ENCODE measurements at places on chromosomes 5 and 9. TPM values are rescaled to one million over a fixed set of nuclear protein-coding genes. Genes with fewer than 3 reads are reported as not detected.

DNA sequence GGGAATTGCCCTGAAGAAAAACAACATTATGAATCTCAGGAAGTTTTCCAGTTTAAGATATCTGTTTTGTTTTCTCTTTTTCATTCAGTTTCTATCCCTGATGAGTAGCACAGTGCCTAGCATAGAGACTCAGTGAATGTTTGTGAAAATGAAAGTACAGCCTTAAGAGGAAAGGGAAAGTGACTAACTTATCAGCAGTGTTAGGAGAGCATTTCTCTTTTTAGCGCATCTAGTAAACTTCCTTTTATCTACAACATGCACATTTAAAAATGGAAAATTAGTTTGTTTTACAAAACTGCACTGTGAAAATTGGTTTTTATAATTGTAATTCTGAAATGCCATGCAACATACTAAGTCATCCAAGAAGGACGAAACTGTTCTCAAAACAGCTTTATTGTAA, 110.8 kb downstream of the SMARCA2 start:
- peak overlapping the region; percentile 59 for H3K27ac ChIP-seq
- no peak for DNase-seq
- H3K27me3 ChIP-seq: no peaks in the 10 kb centered on the region
- peaks cover 17% of the 10 kb centered on the region for H3K4me1 ChIP-seq

DNA sequence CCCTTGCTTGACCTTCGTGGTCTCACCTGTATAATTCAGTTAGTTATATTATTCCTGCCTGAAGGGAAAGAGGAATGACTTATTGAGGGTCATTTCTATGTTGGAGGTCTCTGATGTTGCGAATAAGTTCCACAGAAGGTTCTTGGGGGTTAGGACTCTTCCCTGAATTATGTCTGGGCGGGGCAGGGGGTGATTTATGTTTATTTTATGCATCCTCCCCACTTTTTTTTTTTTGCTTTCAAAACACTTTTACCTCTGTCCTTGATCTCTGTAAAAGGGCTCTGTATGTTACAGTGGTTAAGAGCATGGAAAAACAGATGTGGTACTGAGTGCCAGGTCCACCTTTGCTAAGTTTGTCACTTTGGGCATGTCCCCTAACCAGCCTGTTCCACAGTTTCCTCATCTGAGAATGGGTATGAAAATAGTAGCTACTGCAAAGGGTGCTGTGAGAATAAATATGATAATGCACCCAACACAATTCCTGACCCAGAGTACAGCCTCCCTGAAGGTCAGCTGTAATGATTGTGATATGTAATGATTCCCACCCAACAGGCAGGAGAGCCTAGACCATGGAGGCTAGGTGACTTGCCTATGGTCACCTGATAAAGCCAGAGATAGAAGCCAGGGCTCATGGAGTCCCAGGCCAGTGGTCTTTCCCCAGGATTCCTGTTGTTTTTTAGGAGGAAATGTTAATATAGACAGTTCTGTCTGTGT, 54.8 kb downstream of the SLC22A5 start:
- H3K4me3 ChIP-seq: no peak overlapping the region
- H3K27me3 ChIP-seq: no peaks in the 10 kb centered on the region
- DNase-seq: no peak
- peaks cover 3% of the 10 kb centered on the region for H3K4me1 ChIP-seq
- H3K36me3 ChIP-seq: no peaks in the 10 kb centered on the region

GRCh38 chr5:95803271-95804148, 19.0 kb downstream of the GLRX start:
- DNase-seq: peak; percentile 79
- H3K4me3 ChIP-seq: no peak overlapping the region
- H3K27ac ChIP-seq: peak overlapping the region; percentile 87

DNA sequence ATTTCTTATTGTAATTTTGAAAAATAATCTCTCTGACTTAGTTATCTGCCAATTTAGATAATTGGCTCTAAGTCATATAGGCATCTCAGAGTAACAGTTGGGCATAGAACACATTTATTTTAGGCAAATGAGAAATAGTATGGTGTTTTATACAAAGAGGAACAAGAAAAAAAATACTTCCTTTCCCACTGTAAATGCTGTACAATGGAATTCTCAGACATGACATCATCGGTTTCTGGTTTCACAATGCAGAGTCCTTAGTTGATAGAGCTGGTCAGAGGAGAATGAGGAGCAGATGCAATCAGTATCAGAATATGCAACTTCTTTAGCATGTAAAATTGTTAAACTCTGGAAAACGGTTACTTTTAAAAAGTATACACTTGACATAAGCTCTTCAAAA, 49.4 kb downstream of the PLK2 start:
- no peaks in the 10 kb centered on the region for H3K27me3 ChIP-seq
- H3K36me3 ChIP-seq: no peaks in the 10 kb centered on the region
- H3K4me1 ChIP-seq: no peaks in the 10 kb centered on the region
- no peak overlapping the region for H3K4me3 ChIP-seq

DNA sequence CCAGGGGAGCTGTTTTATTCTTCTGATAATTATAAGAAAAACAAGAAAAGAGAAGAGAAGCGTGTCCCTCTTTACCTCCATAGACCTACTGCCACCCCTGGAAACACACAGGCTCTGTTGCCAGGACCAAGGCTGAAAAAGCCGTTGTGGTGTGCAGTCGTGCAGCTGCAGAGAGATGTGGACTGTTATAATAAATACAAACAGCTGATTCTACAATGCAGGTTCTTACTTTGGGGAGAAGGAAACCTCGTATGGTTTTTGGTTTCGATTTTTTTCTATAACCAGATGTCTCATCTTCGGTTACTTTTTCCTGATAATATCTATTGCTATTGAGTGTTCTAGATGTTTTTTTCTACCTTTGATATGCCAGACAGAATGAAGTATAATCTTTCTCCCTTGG, 28.1 kb downstream of the FYB1 start:
- no peak for DNase-seq
- H3K4me3 ChIP-seq: no peak overlapping the region
- H3K36me3 ChIP-seq: no peaks in the 10 kb centered on the region
- H3K4me1 ChIP-seq: no peaks in the 10 kb centered on the region

DNA sequence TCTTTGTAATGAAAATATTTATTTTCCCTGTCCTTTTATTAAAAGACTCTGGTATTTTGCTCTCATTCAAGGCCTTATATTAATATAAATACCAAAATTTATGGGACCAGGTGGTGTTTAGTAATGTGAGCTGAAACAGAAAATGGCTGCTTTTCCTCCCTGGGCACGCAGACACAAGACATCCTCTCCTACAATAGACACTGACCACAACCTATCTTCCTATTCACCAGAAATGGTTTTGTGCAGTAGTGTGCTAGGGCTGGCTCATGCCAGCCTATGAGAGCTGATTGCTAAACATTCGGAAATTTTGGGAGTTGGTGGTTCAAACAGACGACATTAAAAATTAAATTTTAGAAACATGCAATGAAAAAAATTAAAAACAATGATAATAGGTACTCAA, 338.2 kb downstream of the BNC2 start:
- no peaks in the 10 kb centered on the region for H3K4me1 ChIP-seq
- no peak overlapping the region for H3K4me3 ChIP-seq
- no peak for DNase-seq
- H3K27ac ChIP-seq: no peak overlapping the region
- H3K36me3 ChIP-seq: no peaks in the 10 kb centered on the region
- no peaks in the 10 kb centered on the region for H3K27me3 ChIP-seq

DNA sequence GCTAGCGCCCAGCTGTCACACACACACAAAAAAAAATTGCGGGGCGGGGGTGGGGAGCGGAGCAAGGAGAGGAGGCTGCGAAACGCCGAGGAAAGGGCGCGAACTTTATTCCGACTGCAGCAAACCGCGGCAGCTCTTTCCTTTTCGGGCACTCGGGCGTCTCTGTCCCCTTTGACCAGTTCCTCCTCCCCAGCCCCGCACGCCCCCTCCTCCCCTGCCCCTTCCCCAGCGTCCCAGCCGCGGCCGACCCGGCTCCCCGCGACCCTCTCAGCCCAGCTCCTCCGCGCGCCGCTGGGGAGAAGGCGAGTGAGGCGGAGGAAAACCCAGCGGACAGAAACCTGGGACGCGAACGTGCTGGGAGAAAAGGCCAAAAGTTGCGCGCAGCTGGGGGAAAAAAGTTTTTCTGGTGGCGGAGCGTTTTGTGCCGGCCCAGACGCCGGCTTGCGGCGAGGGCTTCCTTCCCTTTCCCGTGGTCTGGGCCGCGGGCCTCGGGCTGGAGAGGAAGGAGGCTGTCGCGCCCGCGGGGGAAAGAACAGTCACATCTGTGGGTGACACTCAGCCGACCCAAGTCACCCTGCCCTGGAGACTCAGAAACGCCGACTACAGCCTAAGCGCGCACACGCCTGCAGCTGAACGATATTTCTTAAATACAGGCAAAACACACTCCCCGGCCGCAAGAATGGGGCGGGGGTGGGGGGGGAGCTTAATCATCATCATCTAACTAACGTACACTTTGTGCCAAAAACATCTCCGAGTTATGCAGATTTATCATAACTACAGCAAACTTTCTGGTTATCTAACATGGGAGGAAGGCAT, 1.1 kb upstream of the BNC2 start:
- no peaks in the 10 kb centered on the region for H3K27me3 ChIP-seq
- H3K4me1 ChIP-seq: peaks cover 6% of the 10 kb centered on the region
- H3K27ac ChIP-seq: peak overlapping the region; percentile 59
- no peaks in the 10 kb centered on the region for H3K36me3 ChIP-seq

GRCh38 chr5:75438722-75439121, 72.7 kb downstream of the CERT1 start:
- no peaks in the 10 kb centered on the region for H3K36me3 ChIP-seq
- no peak overlapping the region for H3K27ac ChIP-seq
- H3K4me1 ChIP-seq: no peaks in the 10 kb centered on the region

- no peaks in the 10 kb centered on the region for H3K27me3 ChIP-seq
- H3K36me3 ChIP-seq: no peaks in the 10 kb centered on the region
- no peak overlapping the region for H3K4me3 ChIP-seq
- H3K4me1 ChIP-seq: no peaks in the 10 kb centered on the region
- peak; percentile 60 for DNase-seq
- no peak overlapping the region for H3K27ac ChIP-seq
Measured at GRCh38 chr9:117074784-117075520, 339.9 kb downstream of the ASTN2 start.

DNA sequence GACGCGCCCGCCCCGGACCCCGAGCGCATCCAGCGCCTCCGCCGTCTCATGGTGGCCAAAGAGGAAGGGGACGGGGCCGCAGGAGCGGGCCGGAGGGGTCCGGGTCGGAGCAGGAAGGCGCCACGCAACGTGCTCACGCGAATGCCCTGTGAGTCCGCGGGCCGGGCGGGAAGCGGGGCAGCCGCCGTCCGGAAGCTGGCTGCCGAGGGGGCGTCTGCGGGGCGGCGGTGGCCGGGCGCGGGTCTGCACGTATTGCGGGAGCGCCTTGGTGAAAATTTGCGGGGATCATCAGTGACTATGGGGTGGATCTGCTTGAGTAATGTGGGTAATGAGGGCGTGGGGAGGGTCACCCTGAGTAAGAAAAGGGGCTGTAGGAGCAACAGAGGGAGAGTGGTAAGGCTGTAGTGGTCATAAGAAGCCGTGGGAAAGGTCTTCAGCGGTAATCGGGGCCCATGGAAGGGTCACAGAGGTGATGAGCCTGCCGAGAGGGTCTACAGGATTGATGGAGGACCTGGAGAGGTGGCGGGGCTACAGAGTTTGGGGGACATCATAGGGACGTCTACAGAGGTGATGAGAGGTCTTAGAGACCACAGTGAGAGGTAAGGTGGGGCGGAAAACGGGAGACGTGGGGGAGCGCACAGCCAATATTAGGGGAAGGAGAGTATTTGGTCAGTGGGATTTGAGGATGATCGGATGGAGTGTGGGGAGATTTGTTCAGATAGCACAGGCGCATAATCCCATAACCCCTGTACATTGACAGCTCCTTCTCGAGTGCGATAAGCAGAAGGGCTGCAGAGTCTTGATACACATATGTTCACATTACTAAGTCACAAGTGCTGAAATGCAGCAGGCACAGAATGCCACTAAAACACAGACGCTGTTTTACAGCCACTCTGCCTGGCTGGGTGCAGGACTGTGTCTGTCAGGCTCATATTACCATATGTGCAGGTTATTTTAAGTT, 819 bp downstream of the LSM11 start:
- no peaks in the 10 kb centered on the region for H3K36me3 ChIP-seq
- DNase-seq: peak; percentile 40
- H3K4me1 ChIP-seq: no peaks in the 10 kb centered on the region
- peak overlapping the region; percentile 84 for H3K4me3 ChIP-seq
- no peak overlapping the region for H3K27ac ChIP-seq
- H3K27me3 ChIP-seq: no peaks in the 10 kb centered on the region

GRCh38 chr5:176822793-176823481, 12.6 kb downstream of the UNC5A start:
- H3K4me1 ChIP-seq: no peaks in the 10 kb centered on the region
- peaks cover 3% of the 10 kb centered on the region for H3K27me3 ChIP-seq
- H3K36me3 ChIP-seq: no peaks in the 10 kb centered on the region
- H3K27ac ChIP-seq: no peak overlapping the region

GRCh38 chr9:94222870-94223269, 36.2 kb upstream of the ZNF169 start:
- H3K27me3 ChIP-seq: no peaks in the 10 kb centered on the region
- H3K36me3 ChIP-seq: no peaks in the 10 kb centered on the region
- no peak overlapping the region for H3K4me3 ChIP-seq

DNA sequence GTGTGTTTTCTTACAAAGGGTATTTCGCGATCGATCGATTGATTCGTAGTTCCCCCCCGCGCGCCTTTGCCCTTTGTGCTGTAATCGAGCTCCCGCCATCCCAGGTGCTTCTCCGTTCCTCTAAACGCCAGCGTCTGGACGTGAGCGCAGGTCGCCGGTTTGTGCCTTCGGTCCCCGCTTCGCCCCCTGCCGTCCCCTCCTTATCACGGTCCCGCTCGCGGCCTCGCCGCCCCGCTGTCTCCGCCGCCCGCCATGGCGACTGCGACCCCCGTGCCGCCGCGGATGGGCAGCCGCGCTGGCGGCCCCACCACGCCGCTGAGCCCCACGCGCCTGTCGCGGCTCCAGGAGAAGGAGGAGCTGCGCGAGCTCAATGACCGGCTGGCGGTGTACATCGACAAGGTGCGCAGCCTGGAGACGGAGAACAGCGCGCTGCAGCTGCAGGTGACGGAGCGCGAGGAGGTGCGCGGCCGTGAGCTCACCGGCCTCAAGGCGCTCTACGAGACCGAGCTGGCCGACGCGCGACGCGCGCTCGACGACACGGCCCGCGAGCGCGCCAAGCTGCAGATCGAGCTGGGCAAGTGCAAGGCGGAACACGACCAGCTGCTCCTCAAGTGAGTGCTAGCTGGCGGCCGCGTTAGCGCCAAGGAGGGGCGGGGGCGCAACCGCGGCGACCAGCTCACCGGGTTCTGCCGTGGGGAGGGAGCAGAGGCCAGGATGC, 480 bp downstream of the LMNB1 start:
- H3K4me3 ChIP-seq: peak overlapping the region; percentile 74
- DNase-seq: peak; percentile 87
- no peaks in the 10 kb centered on the region for H3K4me1 ChIP-seq
- peak overlapping the region; percentile 79 for H3K27ac ChIP-seq
- no peaks in the 10 kb centered on the region for H3K36me3 ChIP-seq

GRCh38 chr5:58024151-58024550, 435.7 kb downstream of the PLK2 start:
- no peak overlapping the region for H3K27ac ChIP-seq
- no peaks in the 10 kb centered on the region for H3K36me3 ChIP-seq
- no peak for DNase-seq
- no peaks in the 10 kb centered on the region for H3K4me1 ChIP-seq

Gene AJM1
- 5.3 TPM for total RNA-seq

Gene PKD2L2
- not detected for total RNA-seq

Gene RLN2
- 1.1 TPM for total RNA-seq

Gene UNC5A
- 1.5 TPM for total RNA-seq

Gene CD74
- total RNA-seq: 2,003 TPM

Gene C9orf152
- 1.8 TPM for total RNA-seq

Gene NKD2
- total RNA-seq: 14.1 TPM

Gene CATSPER3
- 1.4 TPM for total RNA-seq
